ENCODE measurements at places on chromosomes 5 and 9.

DNA sequence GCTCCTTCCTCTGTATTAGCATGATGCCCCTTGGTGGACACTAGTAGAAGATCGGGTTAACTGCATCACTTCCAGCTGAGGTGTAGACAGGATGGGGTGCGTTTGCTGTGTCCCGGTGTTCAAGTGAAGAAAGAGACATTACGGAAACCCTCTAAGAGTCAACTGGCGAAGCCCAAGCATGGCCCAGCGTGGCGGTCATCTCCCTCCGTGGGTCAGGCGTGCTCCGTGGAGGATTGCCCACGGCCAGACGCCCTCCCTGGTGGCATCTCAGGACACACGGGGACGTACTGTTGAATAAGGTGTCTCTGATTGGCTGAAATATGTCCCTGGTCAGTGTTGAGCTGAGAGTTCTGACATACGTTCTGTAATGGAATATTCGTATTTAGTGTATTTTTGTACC, 119.5 kb upstream of the CACNA1B start:
- DNase-seq, result no peak

- DNase-seq, result no peak
Observed at GRCh38 chr9:90189306-90189705, 453.3 kb downstream of the DIRAS2 start.

DNA sequence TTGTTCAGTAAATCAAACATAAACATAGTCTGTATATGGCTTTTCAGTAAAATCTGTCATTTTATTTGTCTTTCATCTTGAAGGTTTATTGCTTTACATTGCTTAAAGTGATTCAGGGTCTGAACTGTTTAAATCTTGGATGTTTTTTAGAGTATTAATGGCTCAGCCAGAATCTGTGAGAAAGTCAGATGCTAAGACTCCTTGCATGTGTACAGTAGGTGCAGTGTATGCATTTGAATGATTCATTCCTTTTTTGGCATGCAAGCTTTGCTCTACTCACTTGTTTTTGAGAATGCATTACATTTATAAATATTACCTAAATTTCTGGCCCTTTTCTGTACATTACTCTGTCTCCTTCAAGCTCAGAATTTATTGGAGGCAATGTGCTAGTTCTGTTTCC, 271.0 kb upstream of the RIOK2 start:
- no peak for DNase-seq

- DNase-seq, result no peak
Observed at GRCh38 chr5:16454686-16455085, 10.9 kb downstream of the ZNF622 start.

DNA sequence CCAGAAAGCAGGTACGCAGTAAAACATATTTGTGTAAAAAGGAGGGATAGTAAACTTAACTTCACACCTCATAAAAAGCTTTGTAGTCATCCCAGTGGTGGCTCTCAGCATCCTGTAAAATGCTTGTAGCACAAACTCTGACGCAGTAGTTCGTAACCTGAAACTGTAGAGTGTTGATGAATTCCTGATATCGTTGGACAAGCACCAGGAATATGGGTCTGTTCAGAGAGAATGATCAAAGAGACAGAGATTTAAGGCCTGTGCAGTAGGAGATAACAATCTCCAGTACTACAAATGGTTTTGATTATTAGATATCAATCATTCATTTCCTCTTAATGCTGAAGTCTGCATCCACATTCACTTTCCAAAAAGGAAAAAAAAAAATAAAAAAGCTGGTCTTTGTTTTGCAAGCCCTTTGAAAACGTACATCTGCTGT, 148.5 kb downstream of the KIAA0825 start:
- no peak for DNase-seq

DNA sequence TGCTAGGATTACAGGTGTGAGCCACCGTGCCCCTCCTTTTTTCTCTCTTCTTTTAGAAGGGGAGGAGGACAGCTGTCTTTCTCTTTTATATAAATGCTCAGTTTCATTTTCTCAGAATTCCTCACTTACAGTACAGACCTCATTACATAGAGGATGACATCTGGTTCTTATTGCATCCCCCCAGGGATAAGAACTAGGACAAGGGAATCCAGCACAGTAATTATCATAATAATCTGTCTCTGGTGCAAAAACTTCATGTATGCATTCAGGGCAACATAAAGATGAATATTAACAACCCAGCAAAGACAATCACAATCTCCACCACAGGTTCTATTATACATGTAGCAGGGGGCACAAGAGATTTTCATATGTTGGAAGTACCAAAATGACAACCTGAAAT, 5.1 kb downstream of the SPZ1 start:
- DNase-seq, result no peak

DNA sequence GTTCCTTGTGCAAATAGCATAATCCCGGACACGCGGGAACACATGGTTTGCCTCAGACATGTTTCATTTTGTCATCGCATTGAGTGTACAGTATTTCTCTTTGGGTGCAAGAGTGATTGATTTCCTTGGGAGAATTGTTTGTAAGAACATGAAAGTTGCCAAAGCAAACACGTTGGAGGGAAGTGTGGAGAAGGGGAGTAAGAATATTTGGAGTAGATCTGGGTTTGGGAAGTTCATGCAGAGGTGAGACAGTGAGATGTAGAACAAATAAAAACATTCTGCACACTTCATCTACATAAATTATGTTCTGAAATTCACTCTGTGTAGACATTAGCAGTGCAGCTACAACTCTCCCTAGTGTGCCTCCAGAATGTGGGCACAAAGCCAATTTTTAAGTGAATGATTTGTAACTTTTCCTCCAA, 24.0 kb downstream of the FOXD1 start:
- no peak for DNase-seq

GRCh38 chr5:73507062-73507461, 8.8 kb downstream of the BTF3 start:
- no peak for DNase-seq

DNA sequence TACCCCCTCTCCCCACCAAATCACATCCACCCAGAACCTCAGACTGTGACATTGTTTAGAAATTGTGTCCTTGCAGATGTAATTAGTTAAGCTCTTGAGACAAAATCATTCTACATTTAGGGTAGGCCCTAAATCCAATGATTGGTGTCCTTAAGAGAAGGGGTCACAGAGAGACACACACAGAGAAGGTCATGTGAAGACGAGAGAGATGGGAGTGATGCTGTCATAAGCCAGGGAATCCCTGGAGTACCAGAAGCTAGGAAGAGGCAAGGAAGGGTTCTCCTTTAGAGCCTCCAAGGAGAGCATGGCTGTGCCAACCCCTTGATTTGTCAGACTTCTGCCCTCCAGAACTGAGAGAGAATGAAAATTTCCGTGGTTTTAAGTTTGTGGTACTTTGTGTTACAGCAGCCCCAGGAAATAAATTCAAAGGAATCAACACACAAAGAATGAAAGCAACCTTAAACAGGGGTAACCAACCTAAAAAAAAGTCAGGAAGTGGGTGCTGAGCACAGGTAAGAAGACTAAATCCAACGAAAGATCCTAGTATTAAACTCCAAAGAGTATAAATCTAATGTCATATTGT, 33.6 kb downstream of the TIMD4 start:
- no peak for DNase-seq

DNA sequence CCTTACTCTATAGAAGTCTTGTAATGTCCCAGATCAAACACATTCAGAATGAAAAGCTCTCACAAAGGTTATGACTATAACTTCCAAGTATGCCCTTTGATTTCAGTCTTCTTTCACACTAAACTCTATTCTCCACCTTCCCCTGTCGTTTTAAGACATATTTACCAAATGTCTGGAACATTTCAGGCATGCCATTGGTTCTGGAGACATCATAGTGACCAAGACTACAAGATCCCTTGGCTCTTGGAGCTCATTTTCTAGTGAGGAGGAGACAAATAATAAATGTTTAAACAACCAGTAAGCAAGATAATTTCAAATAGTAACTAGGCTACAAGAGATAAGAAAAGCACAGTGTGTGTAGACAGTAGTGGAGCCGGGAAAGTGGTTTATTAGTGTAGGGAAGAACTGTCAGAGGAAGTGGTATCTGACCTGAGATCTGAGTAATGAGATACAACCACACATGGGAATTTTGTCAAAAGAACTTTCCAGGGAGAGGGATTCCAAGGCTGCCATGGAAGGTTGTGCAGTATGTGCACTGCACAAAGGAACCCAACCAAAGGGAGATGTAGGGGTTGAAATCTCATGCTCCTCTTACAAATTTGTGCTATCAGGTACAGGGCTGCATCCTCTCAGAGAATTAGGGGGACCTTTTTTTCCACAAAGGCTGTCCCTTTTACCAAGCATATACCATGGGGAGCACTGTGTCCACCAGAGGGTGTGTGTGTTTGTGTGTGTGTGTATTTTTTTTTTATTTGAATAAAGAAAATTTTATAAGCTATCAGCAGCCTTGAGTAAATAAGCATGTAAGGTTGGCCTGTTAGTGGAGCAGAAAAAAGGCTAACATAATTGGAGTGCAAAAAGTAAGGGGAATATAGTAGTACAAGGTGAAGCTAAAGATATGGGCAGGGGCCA, 1279.1 kb upstream of the WWC1 start:
- no peak for DNase-seq

GRCh38 chr5:78757269-78758053, 108.9 kb upstream of the LHFPL2 start:
- no peak for DNase-seq

- no peak for DNase-seq
Observed at GRCh38 chr5:82422751-82423181, 144.6 kb upstream of the RPS23 start.

GRCh38 chr9:4741365-4742089, 525 bp upstream of the AK3 start:
- DNase-seq, result peak; percentile 38

DNA sequence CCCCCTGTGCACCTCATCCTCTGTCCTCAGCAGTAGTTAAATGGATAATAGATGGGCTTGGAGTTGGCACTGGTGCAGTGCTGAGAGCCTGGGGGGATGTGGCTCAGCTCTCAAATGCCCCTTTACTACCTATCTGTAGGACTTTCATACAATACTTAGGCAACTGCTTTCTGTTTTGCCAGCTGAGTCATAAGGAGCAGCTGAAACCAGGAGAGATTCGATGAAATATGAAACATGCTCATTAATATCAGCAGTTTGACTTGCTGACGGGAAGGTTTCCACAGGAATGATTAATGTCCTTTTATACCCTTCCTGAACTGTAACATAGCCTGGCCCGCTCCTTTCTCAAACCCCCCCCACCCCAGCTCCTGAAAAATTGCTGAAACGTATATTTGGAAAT, 142.6 kb downstream of the SAXO1 start:
- no peak for DNase-seq

DNA sequence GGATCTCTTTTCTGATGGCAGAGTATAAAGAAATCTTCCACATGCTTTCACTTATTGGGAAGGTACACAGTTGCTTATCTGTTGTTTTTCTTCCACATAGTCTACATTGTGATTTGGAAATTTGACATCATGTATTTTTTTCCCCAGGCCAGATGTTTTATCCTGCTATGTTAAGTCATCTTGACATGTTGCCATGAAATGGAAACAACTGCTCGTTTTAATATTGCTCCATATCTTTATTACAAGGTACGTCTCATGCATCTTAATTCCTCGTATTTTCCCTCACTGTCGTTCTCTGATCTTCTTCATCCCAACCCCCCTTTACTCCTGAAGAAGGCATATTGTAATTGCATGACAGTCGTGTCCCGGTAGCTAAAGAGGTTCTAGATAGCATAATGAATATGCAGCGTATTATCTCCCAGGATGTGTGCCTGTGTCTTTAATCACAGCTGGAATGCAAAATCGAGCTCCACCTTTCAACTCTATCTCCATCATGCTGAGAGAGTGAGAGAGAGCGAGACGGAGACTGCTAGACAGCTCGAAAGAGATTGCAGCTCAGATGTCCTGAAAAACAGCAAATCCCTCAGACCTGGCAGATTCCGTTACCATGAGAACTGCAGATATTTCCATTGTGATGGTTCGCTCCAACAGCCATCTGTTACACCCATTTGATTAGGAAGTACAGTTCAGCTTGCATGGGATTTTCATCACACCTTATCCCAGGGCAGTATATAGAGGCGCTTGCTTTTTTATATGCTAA, 281.7 kb downstream of the TMEM38B start:
- no peak for DNase-seq

DNA sequence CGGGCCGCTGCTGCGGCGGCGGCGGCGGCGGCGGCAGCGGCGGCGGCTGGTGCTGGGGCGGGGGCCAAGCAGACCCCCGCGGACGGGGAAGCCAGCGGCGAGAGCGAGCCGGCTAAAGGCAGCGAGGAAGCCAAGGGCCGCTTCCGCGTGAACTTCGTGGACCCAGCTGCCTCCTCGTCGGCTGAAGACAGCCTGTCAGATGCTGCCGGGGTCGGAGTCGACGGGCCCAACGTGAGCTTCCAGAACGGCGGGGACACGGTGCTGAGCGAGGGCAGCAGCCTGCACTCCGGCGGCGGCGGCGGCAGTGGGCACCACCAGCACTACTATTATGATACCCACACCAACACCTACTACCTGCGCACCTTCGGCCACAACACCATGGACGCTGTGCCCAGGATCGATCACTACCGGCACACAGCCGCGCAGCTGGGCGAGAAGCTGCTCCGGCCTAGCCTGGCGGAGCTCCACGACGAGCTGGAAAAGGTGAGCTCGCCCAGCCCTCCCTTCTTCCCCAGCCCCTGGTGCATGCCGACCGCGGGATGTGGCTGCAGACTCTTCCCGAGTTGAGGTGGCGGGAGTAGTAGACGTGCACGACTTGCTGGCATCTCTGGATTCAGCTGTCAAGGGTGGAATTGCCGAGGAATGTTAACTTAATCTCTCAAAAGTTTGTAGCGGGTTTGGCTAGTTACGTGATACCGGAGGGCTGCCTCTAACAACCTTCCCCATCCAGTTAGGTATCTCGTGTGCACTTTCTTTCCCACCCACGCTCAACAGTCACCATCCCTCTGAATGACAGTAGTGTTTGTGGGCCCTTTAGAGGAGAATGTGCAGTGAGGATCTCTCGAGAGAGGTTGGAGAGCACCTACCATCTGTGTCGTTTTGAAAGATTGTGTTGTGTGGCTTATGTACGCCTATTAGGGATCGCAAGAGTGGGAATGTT, 932 bp downstream of the SLC12A2 start:
- DNase-seq, result peak; percentile 14

DNA sequence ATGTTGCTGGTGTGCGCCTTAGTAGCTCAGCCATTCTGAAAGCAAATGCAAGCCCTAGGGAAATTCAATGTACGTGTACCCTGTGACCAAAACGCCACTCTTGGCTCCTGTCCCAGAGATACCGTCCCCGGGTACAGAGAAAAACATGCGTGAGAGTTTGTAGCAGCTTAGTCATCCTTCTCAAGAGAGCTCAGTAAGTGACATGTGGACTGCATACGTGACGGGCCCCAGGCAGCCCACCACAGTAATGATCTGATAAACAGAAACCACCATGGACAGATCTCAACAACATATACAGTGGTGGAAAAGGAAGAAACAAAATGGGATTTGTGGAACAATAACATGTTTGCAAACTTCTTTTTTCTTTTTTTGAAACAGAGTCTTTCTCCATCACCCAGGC, 45.1 kb downstream of the S1PR3 start:
- DNase-seq, result no peak

Measured in prostate gland (tissue), 2 donors.